Stimulated activated CD4-positive, alpha-beta T cell treated with anti-CD3 and anti-CD28 coated beads, Interleukin-4, amount 100 ng/mL, for 24 hours (primary cell): ENCODE measurements at places on chromosomes 4 and X.

- no peak for DNase-seq
Observed at GRCh38 chr4:113511944-113512343, 249.6 kb downstream of the CAMK2D start.

DNA sequence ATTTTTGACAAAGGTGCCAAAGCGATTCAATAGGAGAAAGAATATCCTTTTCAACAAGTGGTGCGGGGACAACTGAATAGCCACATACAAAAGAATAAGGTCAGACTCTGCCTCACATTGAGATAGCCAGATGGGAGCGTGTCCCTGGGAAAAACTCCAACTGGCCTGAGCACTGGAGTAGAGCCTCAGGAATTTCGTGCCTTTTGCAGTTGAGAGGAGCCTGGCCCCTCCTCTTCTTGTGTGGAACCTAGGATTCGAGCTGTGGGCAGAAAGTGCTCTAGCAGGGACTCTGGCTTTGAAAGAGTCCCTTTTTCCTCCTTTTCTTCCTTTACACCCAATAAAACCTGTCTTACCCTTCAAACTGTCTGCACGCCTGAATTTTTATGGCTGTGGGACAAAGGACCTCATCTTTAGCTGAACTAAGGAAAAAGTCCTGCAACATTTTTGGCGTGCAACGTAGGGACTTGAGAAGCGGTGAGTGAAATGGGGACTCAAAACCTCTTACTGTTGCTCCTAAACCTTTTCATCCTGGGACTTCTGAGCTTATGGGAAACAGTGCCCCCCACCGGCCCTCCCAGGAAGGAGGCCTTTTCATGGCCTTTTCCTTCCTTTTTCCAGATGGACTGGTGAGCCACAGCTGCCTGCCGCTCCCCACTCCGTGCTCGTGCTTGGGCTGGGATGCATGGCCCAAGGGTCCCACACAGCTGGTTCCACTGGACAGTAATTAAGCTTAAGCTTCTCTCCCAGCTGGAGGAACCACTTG lies 68.6 kb downstream of the BMP15 start:
- no peak for DNase-seq

DNA sequence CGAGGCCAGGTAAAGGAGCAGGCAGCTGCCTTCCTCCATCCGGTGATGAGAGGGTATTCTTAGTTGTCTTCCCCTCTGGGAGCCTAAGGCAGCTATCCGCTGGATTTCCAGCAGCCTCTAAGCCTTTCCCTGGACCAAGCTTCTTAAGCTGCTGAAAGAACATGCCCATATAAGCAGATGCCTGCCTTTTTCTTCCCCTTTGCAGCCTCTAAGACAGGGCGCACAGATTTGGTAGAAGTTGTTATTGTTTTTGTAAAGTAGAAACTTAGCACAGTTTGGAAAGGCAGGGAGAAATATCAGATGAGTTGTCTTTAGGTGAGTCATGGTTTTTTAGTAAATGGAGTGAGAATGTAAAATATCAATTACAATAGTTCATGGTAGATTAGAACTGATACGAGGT lies 210.8 kb downstream of the ARHGAP10 start:
- no peak for DNase-seq

GRCh38 chrX:13699183-13699826 lies 10.4 kb downstream of the RAB9A start:
- no peak for DNase-seq

GRCh38 chrX:106987488-106987887 lies 12.5 kb downstream of the MORC4 start:
- no peak for DNase-seq

DNA sequence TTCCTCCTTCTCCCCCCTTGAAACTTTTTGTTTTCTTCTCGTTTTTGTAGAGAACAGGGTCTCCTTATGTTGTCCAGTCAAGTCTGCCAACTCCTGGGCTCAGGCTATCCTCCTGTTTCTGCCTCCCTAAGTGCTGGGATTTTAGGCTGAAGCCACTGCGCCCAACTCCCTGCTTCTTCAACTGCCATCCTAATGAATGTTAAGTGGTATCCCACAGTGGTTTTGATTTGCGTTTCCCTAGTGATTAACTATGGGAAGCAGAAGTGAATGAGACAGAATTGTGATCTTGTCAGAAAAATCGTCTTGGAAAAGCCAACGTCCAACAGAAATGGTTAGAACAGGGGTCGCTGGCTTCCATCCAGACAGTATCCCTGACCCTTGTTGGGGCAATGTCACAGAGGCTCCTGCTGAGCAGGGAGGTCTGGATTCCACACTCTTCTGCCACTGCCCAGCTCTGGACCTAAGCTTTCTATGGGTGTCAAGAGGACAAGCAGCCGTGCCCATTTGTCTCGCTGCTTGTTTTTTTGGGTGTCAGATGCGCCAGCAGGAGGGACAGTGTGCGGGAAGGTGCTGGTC lies 869 bp upstream of the ADD1 start:
- DNase-seq = no peak

DNA sequence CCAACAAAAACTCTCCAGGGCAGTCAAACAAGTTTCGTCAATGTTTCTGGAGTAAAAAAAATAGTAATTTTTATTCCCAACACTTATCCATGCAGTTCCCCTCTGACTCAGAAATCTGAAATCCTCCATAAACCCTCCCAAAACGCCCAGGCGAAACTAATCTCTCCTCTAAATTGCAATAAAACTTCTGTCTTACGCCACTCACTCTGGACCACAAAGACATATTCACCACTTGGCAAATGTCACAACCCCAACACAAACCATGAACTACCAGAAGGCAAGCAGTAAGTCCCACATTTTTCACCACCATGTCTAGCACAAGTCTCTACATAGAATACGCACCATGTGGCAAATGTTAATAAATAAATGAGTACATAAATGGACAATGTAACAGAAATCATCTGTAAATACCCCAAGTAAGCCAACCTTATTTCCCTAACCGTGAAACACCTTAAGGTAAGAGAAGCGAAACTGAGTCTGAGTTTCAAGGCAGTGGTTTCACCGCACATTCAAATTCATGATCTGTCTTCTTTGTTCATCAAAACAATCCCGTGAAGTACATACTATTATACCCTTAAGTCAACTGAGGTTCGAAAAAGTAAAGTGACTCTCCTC lies 1.6 kb downstream of the PAPSS1 start:
- DNase-seq = no peak
